ENCODE measurements at places on chromosomes 11 and 22.

DNA sequence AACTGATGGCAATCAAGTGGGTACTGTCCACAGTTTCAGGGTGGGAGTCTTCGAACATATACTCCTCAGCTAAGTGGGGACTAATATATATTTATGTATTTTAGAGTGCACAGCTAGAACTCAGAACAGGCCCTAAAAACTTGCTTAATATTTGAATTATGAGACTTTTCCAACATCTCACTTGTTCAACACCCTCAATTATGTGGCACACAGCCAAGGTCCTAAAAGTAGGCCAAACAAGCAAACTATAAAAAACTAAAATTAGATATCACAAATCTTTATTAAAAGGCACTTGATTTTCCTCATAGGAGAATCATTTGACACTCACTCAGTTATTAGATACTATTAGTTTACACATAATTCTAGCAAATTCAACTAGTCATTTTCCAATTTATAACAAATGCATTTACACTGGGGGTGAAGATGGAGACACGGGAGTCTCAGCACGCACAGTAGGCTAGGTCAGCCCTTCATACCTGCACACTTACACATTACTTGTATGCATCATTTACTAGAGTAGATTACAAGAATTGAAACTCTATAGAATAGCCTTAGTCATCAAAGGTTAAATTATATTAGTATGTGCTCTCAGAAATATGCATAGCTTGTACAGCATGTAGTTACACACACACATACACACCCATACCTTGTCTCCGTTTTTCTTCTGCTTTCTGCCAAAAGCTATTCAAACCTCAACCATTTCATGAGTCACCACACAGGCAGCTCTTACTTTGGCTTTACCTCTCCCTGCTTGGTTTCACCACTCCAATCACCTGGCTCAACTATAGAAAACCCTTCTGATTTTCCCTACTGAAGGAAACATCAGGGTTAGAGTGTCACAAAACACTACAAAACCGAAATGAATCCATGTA is 171.5 kb downstream of the SBF2 start:
- no peak for DNase-seq

- no peak for DNase-seq
These were observed 1232.7 kb downstream of the BRD1 start for GRCh38 chr22:48594757-48595510.

GRCh38 chr11:13051257-13051656 is 42.1 kb downstream of the RASSF10 start:
- DNase-seq = no peak

DNA sequence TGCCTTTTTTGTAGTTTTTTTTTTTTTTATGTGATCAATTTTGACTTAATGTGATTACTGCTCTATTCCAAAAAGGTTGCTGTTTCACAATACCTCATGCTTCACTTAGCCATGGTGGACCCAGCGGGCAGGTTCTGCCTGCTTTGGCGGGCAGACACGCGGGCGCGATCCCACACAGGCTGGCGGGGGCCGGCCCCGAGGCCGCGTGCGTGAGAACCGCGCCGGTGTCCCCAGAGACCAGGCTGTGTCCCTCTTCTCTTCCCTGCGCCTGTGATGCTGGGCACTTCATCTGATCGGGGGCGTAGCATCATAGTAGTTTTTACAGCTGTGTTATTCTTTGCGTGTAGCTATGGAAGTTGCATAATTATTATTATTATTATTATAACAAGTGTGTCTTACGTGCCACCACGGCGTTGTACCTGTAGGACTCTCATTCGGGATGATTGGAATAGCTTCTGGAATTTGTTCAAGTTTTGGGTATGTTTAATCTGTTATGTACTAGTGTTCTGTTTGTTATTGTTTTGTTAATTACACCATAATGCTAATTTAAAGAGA is 12.5 kb downstream of the CCND1 start:
- DNase-seq = no peak

- no peak for DNase-seq
These were observed 23.0 kb upstream of the ZC3H12C start for GRCh38 chr11:110070176-110070575.

All from pulmonary artery endothelial cell (primary cell).